ENCODE measurements at places on chromosomes 12 and 14.

DNA sequence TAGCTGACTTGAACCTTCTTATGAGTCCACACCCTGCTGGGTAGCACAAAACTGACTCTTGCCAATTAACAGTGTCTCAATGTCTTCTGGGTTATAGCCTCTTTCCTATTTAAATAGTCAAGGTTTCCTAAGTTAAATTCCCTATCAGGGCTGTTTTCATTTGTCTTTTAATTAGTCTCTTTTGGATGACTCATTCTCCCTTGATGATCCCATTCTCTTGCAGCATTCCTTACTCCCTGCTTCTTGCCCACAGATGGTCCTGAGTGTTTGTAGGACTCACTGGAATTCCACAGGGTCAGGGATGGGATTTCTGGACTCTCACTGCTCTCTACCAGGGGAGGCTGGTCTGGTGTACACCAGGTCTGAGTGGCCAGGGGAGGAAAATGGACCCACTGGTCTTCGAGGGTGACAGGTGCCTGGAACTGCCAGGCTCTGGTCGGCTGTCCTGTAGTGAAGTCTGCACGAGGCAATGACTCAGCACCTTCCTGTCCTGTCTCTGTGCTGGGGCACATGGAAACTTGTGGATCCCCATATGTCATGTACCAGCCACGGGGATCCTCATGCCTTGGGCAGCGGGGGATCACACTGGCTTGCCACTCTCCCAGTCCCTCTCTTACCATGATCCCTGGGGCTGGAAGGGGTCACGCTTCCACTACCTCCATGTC lies 236.5 kb upstream of the PELI2 start:
- DNase-seq = no peak

- no peak for DNase-seq
Observed at GRCh38 chr12:49064767-49065152, 4.2 kb upstream of the KMT2D start.

GRCh38 chr14:65594882-65595237 lies 182.3 kb downstream of the FUT8 start:
- DNase-seq = no peak

GRCh38 chr12:14443531-14443930 lies 78.0 kb downstream of the ATF7IP start:
- no peak for DNase-seq

DNA sequence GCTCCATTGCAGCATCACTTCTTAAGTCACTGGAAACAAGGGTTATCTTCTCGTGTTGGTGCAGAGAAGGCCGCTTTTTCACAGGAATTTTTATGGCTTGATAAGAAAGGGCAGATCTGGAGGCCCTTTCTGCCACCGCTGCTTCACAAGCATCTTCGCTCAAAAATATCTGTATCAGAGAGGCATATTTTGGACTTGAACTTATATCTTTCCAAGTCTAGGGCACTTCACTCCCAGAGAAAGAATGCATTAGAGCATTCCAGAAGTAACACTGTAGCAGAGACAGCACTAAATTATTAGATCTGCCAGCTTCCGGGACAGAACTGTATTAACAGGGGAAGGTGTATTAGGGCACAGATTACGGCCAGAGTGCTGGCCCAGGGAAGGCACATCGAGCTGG lies 151.7 kb upstream of the AMIGO2 start:
- DNase-seq = no peak

GRCh38 chr12:114220311-114220710 lies 185.6 kb downstream of the TBX5 start:
- no peak for DNase-seq

DNA sequence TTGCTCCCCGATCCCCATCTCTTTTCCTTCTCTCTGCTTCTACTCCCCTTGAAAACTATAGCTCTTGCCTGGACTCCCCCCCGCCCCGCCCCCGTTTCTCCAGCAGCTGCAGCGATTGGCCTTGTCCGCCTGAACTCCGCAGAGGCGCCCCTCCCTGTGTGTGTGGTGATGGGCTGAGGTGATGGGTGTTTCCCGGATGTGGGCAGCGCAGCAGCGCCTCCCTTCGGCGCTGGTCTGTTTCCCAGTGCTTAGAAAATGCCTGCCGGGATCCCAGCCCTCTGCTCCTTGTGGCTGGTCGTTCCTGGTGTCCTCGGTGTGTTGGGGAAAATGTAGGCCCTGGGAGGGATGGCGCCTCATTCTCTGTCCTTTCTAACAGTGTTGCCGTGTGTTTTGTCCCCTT lies 43.3 kb downstream of the GALNT8 start:
- DNase-seq = no peak

- DNase-seq = no peak
Observed at GRCh38 chr12:76176940-76177339, 92.5 kb upstream of the NAP1L1 start.
